ENCODE measurements at places on chromosomes 5 and 9. TPM values are rescaled to one million over a fixed set of nuclear protein-coding genes. Genes with fewer than 3 reads are reported as not detected.

DNA sequence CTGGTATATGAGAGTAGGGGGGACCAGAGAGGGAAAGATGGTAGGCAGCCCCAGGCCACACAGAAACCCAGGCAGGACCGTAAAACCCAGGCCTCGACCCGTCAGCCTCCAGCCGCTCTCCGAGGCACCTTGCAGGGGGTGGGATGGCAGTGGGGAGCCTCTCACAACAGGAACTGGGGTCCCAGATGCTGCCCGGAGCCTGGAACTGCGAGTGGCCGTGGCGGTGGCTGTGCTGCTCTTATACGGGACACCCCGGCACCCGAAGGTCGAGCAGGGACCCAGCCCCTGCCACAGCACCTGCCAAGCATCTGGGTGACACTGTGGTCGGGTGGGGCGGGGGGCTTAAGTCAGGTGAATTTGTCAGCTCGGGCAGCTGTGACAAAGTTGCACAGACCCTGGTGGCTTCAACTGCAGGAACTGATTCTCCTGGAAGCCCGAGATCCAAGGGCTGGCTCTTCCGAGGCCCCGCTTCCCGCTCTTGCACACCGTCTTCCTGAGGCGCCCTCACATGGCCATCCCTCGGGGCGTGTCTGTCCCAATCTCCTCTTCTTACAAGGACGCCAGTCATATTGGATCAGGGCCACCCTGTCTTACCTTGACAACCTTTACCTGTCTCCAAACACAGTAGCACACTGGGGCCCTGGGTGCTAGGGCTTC lies 47.6 kb upstream of the EGFL7 start:
- H3K36me3 ChIP-seq = no peaks in the 10 kb centered on the region
- peaks cover 19% of the 10 kb centered on the region for H3K4me1 ChIP-seq
- DNase-seq = no peak
- H3K4me3 ChIP-seq = no peak overlapping the region

DNA sequence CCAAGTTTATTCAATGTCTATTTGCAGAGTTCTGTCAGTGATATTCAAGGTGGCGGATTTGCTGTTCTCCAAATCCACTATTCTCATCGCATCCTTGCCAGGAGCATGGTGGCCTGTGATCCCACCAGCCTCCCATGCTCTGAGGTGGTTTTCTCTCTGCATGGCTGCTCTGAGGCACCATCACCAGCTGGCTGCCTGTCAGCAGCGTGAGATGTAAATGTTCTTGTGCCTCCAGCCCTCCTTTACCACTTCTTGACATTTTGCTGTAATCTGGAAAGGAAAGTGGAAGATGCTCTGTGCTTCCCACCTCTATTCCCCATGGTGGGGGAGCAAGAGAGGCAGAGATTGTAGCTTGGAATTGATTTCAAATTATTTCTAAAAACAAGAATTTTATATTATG lies 293.6 kb upstream of the SLC24A2 start:
- no peaks in the 10 kb centered on the region for H3K36me3 ChIP-seq
- no peaks in the 10 kb centered on the region for H3K4me1 ChIP-seq
- H3K27ac ChIP-seq = no peak overlapping the region
- no peak overlapping the region for H3K4me3 ChIP-seq
- DNase-seq = no peak
- no peaks in the 10 kb centered on the region for H3K27me3 ChIP-seq

DNA sequence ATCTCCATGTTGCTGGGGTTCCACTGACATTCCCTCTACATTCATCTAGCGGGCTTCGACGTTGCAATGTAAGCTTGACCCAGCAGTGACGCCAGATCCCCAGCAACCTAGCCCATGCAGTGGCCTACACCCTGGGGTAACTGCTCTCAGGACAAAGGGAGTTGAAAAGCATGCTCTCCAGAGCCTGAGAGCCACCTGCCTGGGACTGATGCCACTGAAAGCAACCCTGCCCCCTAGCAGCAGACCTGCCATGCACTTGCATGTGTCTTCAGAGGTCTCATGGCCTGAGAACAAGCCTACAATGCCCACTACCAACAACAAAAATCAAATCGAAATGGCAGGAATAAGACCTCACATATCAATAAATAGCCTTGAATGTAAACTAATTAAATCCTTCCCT lies 330.3 kb downstream of the TRIM36 start:
- no peak for DNase-seq
- H3K27ac ChIP-seq = no peak overlapping the region
- no peak overlapping the region for H3K4me3 ChIP-seq
- no peaks in the 10 kb centered on the region for H3K36me3 ChIP-seq
- no peaks in the 10 kb centered on the region for H3K4me1 ChIP-seq

DNA sequence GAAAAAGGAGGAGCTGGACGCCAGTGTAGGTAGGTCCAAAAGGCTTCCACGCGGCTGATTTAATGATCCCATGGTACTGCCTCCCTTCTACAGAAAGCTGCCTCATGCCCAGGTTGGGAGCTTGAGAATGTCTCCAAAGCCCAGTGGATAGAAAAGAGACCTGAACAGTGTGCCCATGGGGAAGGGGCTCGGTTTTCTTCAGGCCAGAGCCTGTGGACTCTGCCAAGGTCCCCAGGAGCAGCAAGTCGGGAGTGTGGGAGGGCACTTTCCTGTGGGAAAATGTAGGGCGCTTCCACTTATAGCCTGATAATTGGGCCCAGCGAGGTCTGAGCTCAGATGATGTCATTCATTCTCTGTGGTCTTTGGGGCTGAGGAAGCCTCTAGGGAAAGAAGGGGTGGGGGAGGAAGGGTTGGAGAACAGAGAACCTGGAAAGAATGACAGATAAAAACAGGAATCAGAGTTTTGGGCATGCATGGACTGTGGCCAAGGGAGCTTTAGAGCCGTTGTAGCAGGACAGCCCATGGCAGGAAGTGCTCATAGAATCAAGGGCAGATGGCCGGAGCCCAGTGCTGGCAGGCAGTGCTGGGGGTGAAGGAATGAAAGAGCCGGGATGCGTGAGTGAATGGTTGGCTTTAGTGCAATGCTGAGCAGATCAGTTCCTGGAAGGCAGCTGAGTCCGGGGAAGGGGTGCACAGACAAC lies 42.5 kb upstream of the SH3PXD2B start:
- no peaks in the 10 kb centered on the region for H3K36me3 ChIP-seq
- H3K4me3 ChIP-seq = no peak overlapping the region
- peaks cover 5% of the 10 kb centered on the region for H3K4me1 ChIP-seq
- H3K27ac ChIP-seq = no peak overlapping the region

GRCh38 chr5:111517853-111518501 lies 5.6 kb upstream of the STARD4 start:
- peaks cover 4% of the 10 kb centered on the region for H3K4me1 ChIP-seq
- DNase-seq = no peak
- H3K27ac ChIP-seq = no peak overlapping the region
- H3K4me3 ChIP-seq = no peak overlapping the region

GRCh38 chr9:78406933-78407332 lies 110.0 kb downstream of the PSAT1 start:
- no peak for DNase-seq
- H3K27ac ChIP-seq = no peak overlapping the region
- no peak overlapping the region for H3K4me3 ChIP-seq
- H3K4me1 ChIP-seq = no peaks in the 10 kb centered on the region

- no peaks in the 10 kb centered on the region for H3K36me3 ChIP-seq
- H3K27me3 ChIP-seq = no peaks in the 10 kb centered on the region
- no peak overlapping the region for H3K4me3 ChIP-seq
- no peak for DNase-seq
- no peaks in the 10 kb centered on the region for H3K4me1 ChIP-seq
Observed at GRCh38 chr5:15241216-15241821, 258.7 kb upstream of the FBXL7 start.

GRCh38 chr5:55421074-55421529 lies 113.3 kb downstream of the MTREX start:
- H3K4me1 ChIP-seq = no peaks in the 10 kb centered on the region
- H3K27ac ChIP-seq = no peak overlapping the region
- no peak for DNase-seq
- H3K4me3 ChIP-seq = no peak overlapping the region
- H3K36me3 ChIP-seq = peaks cover 58% of the 10 kb centered on the region

DNA sequence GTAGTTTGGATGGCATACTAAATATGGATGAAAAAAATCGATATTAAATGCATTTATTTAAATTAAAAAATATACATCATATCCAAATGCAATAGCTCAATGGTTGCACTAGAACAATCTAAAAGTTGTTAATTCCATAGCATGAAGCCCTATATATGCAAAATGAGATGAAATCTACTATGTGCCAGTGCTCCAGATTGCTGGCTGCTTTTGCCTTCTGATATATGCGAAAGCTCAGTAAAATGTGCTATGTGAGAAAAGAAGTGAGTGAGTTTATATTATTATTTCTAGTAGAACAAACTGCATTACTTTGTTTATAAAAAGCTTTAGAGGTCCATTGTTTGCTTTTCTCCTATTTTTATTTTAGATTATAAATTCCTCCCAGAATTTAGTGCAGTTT lies 186.7 kb downstream of the MAT2B start:
- H3K36me3 ChIP-seq = no peaks in the 10 kb centered on the region
- DNase-seq = no peak
- H3K27me3 ChIP-seq = no peaks in the 10 kb centered on the region
- H3K4me1 ChIP-seq = no peaks in the 10 kb centered on the region

DNA sequence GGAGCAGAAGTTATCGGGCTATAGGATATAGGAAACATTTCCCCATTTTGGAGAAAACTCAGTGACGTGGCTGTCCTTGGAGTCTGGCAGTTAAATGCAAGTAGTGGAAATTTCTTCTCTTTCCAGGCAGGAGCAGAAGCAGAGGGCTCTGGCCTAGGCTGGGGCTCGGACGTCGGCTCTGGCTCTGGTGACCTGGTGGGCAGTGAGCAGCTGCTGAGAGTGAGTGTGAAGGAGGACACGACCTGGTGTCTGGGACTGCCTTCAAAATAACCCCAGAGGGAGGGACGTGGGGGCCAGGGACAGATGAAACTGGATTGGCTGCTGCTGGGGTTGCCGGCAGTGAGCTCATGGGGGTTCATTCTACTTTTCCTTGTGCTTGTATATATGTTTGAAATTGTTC lies 79.5 kb downstream of the COL15A1 start:
- no peaks in the 10 kb centered on the region for H3K27me3 ChIP-seq
- DNase-seq = no peak
- H3K4me1 ChIP-seq = peaks cover 8% of the 10 kb centered on the region
- H3K4me3 ChIP-seq = no peak overlapping the region

GRCh38 chr5:106417163-106417562 lies 1253.6 kb downstream of the EFNA5 start:
- no peaks in the 10 kb centered on the region for H3K4me1 ChIP-seq
- DNase-seq = no peak
- no peak overlapping the region for H3K27ac ChIP-seq
- no peaks in the 10 kb centered on the region for H3K36me3 ChIP-seq
- no peaks in the 10 kb centered on the region for H3K27me3 ChIP-seq

Gene TMOD1
- 0.25 TPM for total RNA-seq

Gene CRHBP
- total RNA-seq = 27.8 TPM

Gene TUT7
- total RNA-seq = 45.0 TPM

Gene ZNF883
- total RNA-seq = not detected

Gene AQP3
- total RNA-seq = not detected

Gene KIF4B
- 0.30 TPM for total RNA-seq
